ENCODE measurements at places on chromosomes 3 and 15.

DNA sequence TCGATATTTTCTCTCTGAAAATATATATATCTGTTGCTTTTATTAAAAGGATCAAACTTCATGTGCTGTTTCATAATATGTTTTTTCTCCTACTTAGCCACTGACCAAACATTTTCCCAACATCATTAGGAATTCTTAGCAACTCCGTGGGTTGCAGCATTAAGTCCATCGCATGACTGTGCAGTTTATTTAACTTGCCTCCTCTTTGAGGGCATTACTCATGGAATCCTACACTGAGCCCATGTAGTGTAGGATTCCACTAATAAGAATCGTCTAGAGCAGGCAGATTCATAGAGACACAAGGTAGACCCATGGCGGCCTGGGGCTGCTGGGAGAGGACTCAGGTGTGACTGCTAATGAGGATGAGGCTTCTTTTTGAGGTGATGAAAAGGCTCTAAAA is 49.3 kb downstream of the CMTM6 start:
- no peak for DNase-seq

DNA sequence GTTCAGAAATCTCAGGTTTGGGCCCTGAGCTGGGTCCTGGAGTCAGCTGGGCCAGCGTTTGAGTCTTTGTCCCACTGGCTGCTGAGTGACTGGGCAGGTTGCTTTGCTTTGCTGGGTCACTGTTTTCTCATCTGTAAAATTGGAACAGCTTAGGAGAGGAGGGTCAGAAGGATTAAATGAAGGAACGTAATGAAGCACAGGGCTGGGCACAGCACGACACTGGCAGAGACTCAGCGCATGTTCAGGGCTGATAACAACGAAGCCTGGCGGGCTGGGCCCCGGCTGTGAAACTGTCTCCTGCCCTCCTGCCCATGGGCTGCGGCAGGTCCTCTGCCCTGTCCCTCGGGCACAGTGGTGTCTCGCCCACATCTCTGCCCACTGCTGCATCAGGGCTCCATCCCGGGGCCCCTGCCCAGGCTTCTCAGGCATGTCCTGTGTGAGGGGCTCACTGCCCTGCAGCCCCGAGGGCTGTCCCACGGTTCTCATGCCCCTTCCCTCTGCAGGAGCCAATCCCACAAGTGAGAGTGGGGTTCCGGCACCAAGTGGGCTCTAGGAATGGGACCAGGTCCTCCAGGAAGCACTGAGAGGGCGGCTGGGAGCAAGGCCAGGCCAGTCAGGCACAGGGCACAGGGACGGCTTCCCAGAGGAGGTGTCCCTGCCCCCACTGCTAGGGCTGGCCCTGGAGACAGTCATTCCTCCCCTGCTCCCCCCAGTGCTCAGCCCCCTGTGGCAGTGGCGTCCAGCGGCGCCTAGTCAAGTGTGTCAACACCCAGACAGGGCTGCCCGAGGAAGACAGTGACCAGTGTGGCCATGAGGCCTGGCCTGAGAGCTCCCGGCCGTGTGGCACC is 88.0 kb downstream of the TBC1D2B start:
- no peak for DNase-seq

- no peak for DNase-seq
These were observed 150.3 kb downstream of the SNRK start for GRCh38 chr3:43436507-43437140.

DNA sequence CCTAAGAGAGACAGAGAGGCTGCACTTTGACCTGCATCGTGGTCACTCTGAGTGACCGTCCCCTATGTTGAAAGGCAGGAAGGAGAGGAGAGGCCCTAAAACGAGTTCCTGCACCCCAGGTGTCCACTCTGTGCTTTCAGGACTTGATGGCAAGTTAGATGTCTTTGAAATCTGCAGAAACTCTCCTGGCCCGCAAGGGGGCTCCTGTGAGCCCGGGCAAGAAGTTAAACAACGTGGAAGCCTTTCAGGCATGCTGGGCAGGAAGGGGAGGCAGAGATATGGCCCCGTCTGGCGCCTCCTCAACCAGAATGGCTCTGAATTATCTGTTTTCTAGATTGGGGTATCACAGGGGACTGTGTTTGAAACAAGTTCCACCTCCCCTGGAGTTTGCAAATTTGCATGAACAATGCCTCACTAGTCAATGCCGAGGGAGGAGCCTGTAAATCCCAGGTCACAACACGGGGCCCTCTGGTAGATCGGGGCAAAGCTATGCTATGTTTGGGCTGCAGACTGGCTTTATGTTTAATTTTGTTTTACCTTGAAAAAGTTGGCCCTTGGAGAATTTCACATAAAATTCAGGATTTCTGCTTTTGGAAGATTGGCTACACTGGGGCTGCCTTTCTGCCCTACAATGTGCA is 9.8 kb downstream of the CTXND1 start:
- no peak for DNase-seq

- DNase-seq = no peak
These were observed 401.9 kb upstream of the IL12A start for GRCh38 chr3:159586571-159587202.

DNA sequence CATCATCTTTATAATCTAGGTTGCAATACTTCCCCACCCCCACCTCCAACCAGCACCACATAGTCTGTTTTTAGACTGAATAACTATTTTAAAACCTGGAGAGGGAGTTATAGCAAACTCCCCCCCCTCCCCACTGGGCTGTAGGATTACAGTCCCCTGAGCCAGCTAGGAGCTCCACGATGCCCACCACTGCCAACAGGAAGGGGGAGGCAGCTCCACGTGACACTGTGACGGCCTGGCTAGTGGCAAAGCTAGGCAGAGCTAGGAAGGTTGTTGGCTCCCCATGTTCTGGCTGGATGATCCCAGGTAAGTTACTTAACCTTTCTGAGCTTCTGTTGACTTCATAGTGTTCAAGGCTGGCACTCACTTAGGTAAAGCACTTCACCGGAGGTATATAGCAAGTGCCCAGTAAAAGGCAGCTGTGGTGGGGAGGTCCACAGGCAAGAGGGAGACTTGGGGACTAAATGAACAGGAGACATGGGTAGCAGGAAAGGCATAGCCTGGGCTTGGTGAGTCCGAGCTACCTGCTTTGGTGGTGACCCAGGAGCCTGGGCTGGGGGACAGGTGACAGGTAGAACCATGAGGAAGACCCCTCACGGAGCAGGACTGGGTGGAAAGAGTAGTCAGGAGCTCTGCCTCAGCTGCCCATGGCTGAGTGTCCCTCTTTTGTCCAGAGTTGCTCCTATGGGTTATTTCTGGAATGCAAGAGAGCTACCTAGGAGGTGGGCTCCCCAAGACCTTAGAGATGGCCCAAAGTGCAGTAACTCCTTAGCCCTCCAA is 4.0 kb upstream of the TBC1D21 start:
- DNase-seq = no peak

- no peak for DNase-seq
These were observed 329.8 kb downstream of the THSD4 start for GRCh38 chr15:71444866-71445590.

- no peak for DNase-seq
These were observed 260.1 kb downstream of the UACA start for GRCh38 chr15:70503073-70503745.

All from stimulated activated CD8-positive, alpha-beta memory T cell treated with anti-CD3 and anti-CD28 coated beads, Interleukin-15, amount 100 ng/mL, for 1 hour (primary cell).